ENCODE measurements at places on chromosomes 1 and 21.
A peak's percentile ranks its signal among the peaks of the same experiment; 100 is the strongest.

- DNase-seq, result no peak
Measured at GRCh38 chr1:1171161-1171545, 2.5 kb upstream of the TTLL10 start.

DNA sequence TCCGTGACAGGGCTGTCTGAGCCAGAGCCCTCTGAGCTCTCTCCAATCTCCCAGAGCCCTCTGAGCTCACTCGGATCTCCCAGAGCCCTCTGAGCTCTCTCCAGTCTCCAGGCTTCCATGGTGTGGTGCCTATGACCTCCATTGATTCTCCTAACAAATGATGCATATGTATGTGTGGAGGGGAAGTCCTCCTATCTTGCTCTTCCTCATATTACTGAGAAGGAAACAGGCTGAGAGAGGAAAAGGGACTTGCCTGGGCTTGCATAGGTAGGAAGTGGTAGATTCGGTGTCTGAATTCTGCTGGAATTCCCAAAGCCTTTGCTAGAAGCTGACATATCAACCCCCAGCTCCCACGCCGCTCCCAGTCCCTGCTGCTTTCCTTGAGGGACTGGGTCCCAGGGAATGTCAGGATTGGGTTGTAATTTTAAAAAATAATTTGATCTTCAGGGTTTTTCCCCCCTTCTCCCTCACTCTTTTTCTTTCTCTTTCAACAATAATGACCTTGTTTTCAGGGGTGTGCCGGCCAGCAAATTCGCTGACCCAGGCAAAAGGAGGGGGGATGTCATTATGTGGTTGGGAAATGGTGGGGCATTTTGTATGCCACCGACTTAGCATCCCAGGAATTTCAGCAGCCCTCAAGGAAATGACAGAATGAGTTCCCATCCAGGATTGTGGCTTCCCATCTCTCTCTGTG is 42.3 kb upstream of the RUNX3 start:
- peak; percentile 15 for DNase-seq

GRCh38 chr1:205472737-205473441 is 17.0 kb upstream of the BLACAT1 start:
- no peak for DNase-seq

- no peak for DNase-seq
Measured at GRCh38 chr1:46081619-46082018, 50.8 kb downstream of the PIK3R3 start.

DNA sequence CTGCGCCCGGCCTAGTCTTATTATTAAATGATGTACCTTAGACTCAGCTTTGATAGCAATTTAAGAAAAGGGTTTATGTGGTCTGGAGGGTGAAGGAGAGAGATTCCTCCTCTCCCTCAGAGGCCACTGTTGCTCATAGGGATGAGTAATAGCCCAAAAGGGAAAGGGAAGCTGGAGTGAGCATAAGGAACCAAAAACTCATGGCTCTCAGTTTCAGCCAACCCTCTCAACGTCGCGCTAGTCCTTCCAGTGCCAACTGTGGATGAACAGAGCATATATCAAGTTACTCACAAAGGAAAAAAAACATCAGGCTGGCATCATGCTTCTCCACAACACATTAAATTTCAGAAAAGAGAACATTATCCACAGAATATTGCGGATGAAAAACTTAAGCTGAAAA is 8.3 kb upstream of the GPR89B start:
- DNase-seq, result no peak

DNA sequence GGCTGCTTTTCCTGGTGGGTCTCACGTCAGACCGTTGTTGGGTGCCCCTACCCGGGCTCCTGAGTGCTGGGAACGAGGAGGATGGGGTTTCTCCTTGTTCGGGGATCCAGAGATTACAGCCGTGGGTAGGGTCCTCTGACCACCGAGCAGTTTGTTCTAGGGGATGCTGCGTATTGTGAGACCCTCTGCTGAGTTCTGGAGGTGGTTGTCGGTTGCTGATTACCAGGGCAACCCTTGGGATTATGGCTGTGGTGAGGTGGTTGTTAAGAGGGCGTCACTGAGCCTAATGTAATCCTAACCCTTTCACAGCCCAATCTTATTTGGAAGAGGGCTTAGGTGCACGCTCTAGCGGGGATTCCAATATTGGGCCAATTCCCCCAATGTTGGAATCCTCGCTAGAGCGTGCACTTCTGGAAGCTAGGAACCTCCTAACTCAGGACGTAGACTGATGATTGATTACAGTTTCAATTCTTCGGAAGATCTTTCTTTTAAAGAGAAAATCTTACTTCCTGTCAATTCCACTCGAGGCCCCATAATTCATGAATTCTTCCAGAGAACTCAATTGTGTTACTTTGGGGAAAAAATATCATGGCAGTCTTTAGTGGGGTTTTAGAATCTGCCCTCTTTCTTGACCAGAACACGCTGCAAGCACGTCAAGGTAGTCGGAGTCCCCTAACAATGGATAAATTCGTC is 483 bp downstream of the TCEANC2 start:
- peak; percentile 20 for DNase-seq

DNA sequence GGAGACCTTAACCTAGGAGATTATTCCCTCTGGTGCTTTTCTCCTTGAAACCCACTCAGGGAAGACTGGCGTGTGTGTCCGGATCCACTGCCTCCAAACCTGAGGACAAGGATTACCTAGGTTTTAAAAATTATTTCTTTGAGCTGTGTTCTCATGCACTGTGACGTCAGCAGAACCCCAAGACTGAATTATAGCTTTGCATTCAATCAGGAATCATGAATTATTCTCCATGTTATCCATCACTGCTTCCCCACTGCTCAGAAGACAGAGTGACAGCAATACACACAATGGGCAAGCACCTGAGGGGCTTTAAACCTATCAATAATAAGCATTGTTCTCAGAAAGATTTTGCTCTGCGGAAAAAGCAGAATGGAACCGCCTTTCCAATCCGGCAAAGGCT is 253.2 kb upstream of the FOXD3 start:
- DNase-seq, result no peak
